Naive thymus-derived CD8-positive, alpha-beta T cell (primary cell): ENCODE measurements at places on chromosomes 1 and 21. TPM values are rescaled to one million over a fixed set of nuclear protein-coding genes. Genes with fewer than 3 reads are reported as not detected.
A peak's percentile ranks its signal among the peaks of the same experiment; 100 is the strongest.

- no peak overlapping the region for H3K4me3 ChIP-seq
- H3K27me3 ChIP-seq = peaks cover 10% of the 10 kb centered on the region
- no peaks in the 10 kb centered on the region for H3K36me3 ChIP-seq
- no peak overlapping the region for H3K27ac ChIP-seq
- peaks cover 6% of the 10 kb centered on the region for H3K4me1 ChIP-seq
Observed at GRCh38 chr1:61131716-61132115, 49.4 kb downstream of the NFIA start.

The ADAMTSL4 gene
- 0.16 TPM for total RNA-seq

- H3K36me3 ChIP-seq = no peaks in the 10 kb centered on the region
- H3K4me1 ChIP-seq = peaks cover 24% of the 10 kb centered on the region
- H3K27me3 ChIP-seq = no peaks in the 10 kb centered on the region
- no peak for DNase-seq
Observed at GRCh38 chr1:41677620-41678019, 193.1 kb upstream of the EDN2 start.

DNA sequence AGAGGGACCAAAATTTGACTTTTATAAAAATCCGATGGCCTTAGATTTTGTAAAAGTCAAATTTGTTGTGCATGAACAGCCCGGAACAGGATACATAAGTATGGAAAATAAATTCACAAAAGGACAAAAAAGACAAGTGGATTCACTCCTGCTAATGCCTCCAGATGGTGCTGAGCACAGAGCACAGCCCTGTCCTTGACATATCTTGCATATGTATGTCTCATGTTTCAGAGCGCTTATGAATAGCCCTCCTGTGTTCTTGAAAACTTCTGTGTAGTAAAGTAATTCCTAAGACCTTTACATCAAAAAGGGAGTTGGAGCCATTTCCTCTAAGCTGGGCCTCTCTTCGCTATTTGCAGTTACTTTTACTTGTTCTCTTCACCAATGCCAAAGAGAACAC, 110.7 kb upstream of the RAB3GAP2 start:
- no peaks in the 10 kb centered on the region for H3K4me1 ChIP-seq
- no peak for DNase-seq
- H3K27ac ChIP-seq = no peak overlapping the region
- peaks cover 11% of the 10 kb centered on the region for H3K27me3 ChIP-seq
- no peak overlapping the region for H3K4me3 ChIP-seq

GRCh38 chr1:90704817-90705216, 12.3 kb downstream of the BARHL2 start:
- H3K27me3 ChIP-seq = peaks cover 71% of the 10 kb centered on the region
- H3K4me1 ChIP-seq = peaks cover 22% of the 10 kb centered on the region
- no peak for DNase-seq
- no peak overlapping the region for H3K4me3 ChIP-seq
- no peak overlapping the region for H3K27ac ChIP-seq
- peaks cover 13% of the 10 kb centered on the region for H3K36me3 ChIP-seq

- no peaks in the 10 kb centered on the region for H3K4me1 ChIP-seq
- no peak for DNase-seq
- H3K4me3 ChIP-seq = no peak overlapping the region
- no peaks in the 10 kb centered on the region for H3K27me3 ChIP-seq
- H3K27ac ChIP-seq = no peak overlapping the region
- H3K36me3 ChIP-seq = no peaks in the 10 kb centered on the region
Observed at GRCh38 chr1:68906431-68906830, 409.5 kb upstream of the DEPDC1 start.

DNA sequence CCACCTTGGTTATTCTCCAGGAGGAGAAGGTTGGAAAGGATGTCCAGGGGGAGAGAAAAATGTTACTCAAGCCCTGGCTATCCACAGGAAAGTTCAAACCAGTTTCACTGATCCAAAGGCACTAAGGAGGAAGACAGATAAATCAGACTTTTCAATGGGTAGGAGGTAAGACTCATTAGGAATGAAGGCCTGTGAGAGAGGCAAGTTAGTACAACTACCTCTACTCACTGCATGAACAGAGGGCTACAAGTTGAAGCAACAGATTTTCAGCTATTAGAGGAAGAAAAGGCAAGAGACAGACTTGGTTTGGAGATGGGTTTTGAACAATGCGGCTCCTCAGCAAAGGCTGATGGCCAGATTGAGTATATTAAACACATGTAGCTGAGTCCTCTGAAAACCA, 16.9 kb downstream of the CD160 start:
- H3K27ac ChIP-seq = no peak overlapping the region
- DNase-seq = no peak
- no peaks in the 10 kb centered on the region for H3K36me3 ChIP-seq
- H3K4me3 ChIP-seq = no peak overlapping the region
- no peaks in the 10 kb centered on the region for H3K4me1 ChIP-seq

DNA sequence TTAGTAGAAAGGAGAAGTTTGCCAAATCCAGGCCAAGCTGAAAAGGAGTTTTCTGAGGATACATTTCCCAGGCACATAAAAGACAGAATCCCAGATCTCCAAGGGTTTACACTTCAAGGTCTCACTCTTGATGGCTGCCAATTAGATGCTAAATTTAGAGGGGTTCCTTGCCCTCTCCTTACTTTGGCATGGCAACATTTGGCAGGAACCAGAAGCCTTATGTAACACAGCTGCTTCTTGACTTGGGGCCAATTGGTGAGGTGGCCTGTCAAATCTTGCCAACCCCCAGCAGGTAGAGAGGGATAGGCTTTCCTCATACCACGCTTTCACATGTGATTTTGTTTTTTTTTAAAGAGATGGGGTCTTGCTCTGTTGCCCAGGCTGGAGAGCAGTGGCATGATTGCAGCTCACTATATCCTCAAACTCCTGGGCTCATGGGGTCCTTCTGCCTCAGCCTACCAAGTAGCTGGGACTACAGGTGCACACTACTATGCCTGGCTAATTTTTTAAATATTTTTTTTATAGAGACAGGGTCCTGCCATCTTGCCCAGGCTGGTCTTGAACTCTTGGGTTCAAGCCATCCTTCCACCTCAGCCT, 25.2 kb upstream of the NKAIN1 start:
- no peak overlapping the region for H3K27ac ChIP-seq
- no peak for DNase-seq
- H3K4me1 ChIP-seq = no peaks in the 10 kb centered on the region
- no peaks in the 10 kb centered on the region for H3K36me3 ChIP-seq
- H3K27me3 ChIP-seq = no peaks in the 10 kb centered on the region

- no peak for DNase-seq
- no peak overlapping the region for H3K27ac ChIP-seq
- H3K36me3 ChIP-seq = no peaks in the 10 kb centered on the region
- H3K4me1 ChIP-seq = no peaks in the 10 kb centered on the region
- H3K4me3 ChIP-seq = no peak overlapping the region
- H3K27me3 ChIP-seq = peaks cover 37% of the 10 kb centered on the region
Observed at GRCh38 chr1:44484155-44484688, 79.2 kb downstream of the RNF220 start.

- no peak for DNase-seq
- no peak overlapping the region for H3K4me3 ChIP-seq
- no peak overlapping the region for H3K27ac ChIP-seq
- no peaks in the 10 kb centered on the region for H3K27me3 ChIP-seq
- peaks cover 7% of the 10 kb centered on the region for H3K36me3 ChIP-seq
Observed at GRCh38 chr1:153386500-153386901, 4.4 kb downstream of the S100A8 start.

The ANKRD34A gene
- total RNA-seq = 1.6 TPM

The SPRR1A gene
- not detected for total RNA-seq

GRCh38 chr1:240445369-240445768, 166.6 kb downstream of the GREM2 start:
- DNase-seq = no peak
- no peak overlapping the region for H3K4me3 ChIP-seq
- peaks cover 8% of the 10 kb centered on the region for H3K27me3 ChIP-seq
- H3K4me1 ChIP-seq = no peaks in the 10 kb centered on the region

DNA sequence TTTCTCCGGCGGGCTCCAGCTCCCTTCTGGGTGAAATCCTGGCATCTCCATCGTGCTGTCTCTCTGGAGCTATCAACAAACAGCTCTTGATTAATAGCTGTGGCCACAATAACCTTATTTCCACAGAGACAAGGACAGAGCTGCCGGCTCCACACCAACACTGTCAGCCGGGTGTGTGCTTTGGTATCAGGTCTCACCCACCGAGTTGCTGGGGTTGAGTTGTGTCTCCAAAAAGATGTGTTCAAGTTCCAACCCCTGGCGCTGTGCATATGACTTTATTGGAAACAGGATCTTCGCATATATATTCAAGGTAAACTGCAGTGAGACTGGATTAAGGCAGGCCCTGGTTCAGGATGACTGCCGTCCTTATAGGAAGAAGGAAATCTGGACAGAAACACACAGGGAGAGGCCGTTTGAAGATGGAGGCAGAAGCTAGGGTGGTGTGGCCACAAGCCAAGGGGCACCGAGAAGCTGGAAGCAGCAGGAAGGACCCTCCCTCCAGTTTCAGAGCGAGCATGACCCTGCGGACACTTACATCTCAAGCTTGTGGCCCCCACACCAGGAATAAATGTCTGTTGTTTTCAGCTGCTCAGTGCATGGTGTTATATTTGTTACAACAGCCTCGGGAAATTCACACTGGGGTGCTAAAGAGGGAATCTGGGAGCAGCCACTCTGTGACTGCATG, 88.4 kb upstream of the TMPRSS2 start:
- no peaks in the 10 kb centered on the region for H3K27me3 ChIP-seq
- no peak overlapping the region for H3K27ac ChIP-seq
- H3K4me3 ChIP-seq = no peak overlapping the region
- H3K4me1 ChIP-seq = no peaks in the 10 kb centered on the region

- H3K4me3 ChIP-seq = no peak overlapping the region
- DNase-seq = no peak
- peaks cover 16% of the 10 kb centered on the region for H3K4me1 ChIP-seq
Observed at GRCh38 chr21:33036430-33037162, 10.9 kb downstream of the OLIG2 start.

The AADACL4 gene
- not detected for total RNA-seq

The C1QA gene
- total RNA-seq = 0.55 TPM

The CA14 gene
- not detected for total RNA-seq

The CRYAA gene
- not detected for total RNA-seq

The CRP gene
- not detected for total RNA-seq

The SPRR4 gene
- total RNA-seq = not detected

- no peaks in the 10 kb centered on the region for H3K27me3 ChIP-seq
- H3K36me3 ChIP-seq = peaks cover 5% of the 10 kb centered on the region
- no peak overlapping the region for H3K4me3 ChIP-seq
- DNase-seq = no peak
- H3K27ac ChIP-seq = no peak overlapping the region
Observed at GRCh38 chr1:17188889-17189631, 15.9 kb upstream of the PADI1 start.

The CR2 gene
- total RNA-seq = 5.9 TPM

The CSF3R gene
- not detected for total RNA-seq

The IGSF21 gene
- total RNA-seq = not detected

The PDC gene
- total RNA-seq = not detected

GRCh38 chr1:32977546-32978087, 13.0 kb upstream of the RNF19B start:
- no peaks in the 10 kb centered on the region for H3K36me3 ChIP-seq
- H3K4me3 ChIP-seq = no peak overlapping the region
- no peak for DNase-seq

The CD53 gene
- total RNA-seq = 295 TPM

DNA sequence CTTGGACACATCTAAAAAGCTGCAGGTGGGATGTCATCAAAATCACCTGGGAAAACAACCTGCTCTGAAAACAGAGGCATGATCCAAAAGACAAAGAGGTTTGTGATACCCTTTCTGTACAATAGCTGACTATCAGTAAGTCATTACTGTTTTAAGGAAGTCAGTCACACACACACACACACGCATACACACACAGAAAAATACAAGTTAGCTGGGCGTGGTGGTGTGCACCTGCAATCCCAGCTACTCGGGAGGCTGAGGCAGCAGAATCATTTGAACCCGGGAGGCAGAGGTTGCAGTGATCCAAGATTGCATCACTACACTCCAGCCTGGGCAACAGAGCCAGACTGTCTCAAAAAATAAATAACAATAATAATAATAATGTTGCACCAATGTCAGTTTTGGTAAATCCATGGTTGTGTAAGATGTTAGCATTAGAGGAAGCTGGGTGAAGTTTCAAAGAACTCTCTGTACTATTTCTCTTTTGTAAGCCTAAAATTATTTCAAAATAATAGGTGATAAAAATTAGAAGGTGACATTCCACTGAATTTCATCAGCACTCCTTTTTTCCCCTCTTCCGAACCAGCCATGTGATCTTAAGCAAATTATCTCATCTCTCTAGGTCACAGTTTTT, 9.9 kb upstream of the HLCS start:
- H3K4me3 ChIP-seq = no peak overlapping the region
- peaks cover 3% of the 10 kb centered on the region for H3K36me3 ChIP-seq
- H3K27me3 ChIP-seq = no peaks in the 10 kb centered on the region
- no peak overlapping the region for H3K27ac ChIP-seq
- H3K4me1 ChIP-seq = peaks cover 8% of the 10 kb centered on the region

The CD101 gene
- not detected for total RNA-seq

The GJA5 gene
- total RNA-seq = not detected

DNA sequence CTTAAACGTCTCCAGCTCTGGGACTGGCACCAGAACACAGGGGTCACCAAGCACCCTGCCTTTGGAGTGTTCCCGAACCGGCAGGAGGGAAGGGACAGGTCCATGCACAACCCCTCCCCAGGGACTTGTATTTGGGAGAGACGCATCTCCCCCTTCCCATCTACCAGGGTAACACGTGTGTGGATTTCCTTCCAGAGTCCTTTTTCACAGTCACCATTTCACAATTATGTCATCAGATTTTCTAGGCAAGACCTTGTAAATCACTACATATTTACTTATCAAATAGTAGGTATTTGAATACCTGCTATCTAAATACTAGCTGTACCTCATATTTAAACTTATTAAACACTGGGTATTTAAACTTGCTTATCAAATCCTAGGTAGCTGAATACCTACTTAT, 57.4 kb upstream of the AJAP1 start:
- H3K27me3 ChIP-seq = peaks cover 15% of the 10 kb centered on the region
- no peak overlapping the region for H3K4me3 ChIP-seq
- no peak overlapping the region for H3K27ac ChIP-seq
- no peaks in the 10 kb centered on the region for H3K36me3 ChIP-seq
- no peaks in the 10 kb centered on the region for H3K4me1 ChIP-seq

DNA sequence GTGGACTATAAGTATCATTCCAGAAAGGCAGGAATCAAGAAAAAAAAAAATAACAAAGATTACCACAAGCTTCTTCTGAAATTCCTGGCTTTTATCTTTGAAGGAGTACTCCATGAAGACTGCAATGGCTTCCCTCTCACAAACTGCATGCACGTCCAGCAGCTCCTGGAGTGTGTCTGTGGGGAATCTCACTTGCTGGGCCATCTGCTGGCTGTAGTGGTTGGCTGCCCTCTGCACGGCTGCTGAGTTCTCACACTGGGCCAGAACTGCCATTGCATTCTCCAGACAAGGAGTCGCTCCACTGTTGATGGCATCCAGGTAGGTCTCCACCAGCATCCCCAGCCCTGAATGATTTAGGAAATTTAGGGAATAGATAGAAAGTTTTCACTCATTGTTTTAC, 23.3 kb upstream of the GBP2 start:
- peaks cover 8% of the 10 kb centered on the region for H3K4me1 ChIP-seq
- H3K27ac ChIP-seq = no peak overlapping the region
- no peak overlapping the region for H3K4me3 ChIP-seq
- H3K36me3 ChIP-seq = no peaks in the 10 kb centered on the region
- H3K27me3 ChIP-seq = no peaks in the 10 kb centered on the region

- H3K27ac ChIP-seq = peak overlapping the region; percentile 100
- no peak for DNase-seq
- no peaks in the 10 kb centered on the region for H3K27me3 ChIP-seq
- peak overlapping the region; percentile 99 for H3K4me3 ChIP-seq
- peaks cover 38% of the 10 kb centered on the region for H3K36me3 ChIP-seq
- H3K4me1 ChIP-seq = peaks cover 58% of the 10 kb centered on the region
Observed at GRCh38 chr1:145997718-145998023, 1.3 kb upstream of the TXNIP start.
